Dorsolateral prefrontal cortex (tissue), 122 donors: ENCODE measurements at places on chromosomes 1 and 21. TPM values are rescaled to one million over a fixed set of nuclear protein-coding genes. Genes with fewer than 3 reads are reported as not detected.

GPX7 gene
- total RNA-seq: 7.0 TPM

HCN3 gene
- 14.7 TPM for total RNA-seq

PLPPR4 gene
- total RNA-seq: 26.2 TPM

SLC26A9 gene
- total RNA-seq: 1.0 TPM

NTMT2 gene
- total RNA-seq: not detected

FAM43B gene
- 13.6 TPM for total RNA-seq

HTR6 gene
- 2.4 TPM for total RNA-seq

BEND5 gene
- 38.3 TPM for total RNA-seq

GPR3 gene
- total RNA-seq: 0.82 TPM

GBP5 gene
- total RNA-seq: 0.23 TPM

RPTN gene
- not detected for total RNA-seq

LIN28A gene
- total RNA-seq: not detected

PPM1J gene
- total RNA-seq: 8.1 TPM

S100A7 gene
- not detected for total RNA-seq

EDARADD gene
- total RNA-seq: not detected

C4BPB gene
- total RNA-seq: not detected

CLCA4 gene
- 15.2 TPM for total RNA-seq
